ENCODE measurements at places on chromosomes 6 and 20.

DNA sequence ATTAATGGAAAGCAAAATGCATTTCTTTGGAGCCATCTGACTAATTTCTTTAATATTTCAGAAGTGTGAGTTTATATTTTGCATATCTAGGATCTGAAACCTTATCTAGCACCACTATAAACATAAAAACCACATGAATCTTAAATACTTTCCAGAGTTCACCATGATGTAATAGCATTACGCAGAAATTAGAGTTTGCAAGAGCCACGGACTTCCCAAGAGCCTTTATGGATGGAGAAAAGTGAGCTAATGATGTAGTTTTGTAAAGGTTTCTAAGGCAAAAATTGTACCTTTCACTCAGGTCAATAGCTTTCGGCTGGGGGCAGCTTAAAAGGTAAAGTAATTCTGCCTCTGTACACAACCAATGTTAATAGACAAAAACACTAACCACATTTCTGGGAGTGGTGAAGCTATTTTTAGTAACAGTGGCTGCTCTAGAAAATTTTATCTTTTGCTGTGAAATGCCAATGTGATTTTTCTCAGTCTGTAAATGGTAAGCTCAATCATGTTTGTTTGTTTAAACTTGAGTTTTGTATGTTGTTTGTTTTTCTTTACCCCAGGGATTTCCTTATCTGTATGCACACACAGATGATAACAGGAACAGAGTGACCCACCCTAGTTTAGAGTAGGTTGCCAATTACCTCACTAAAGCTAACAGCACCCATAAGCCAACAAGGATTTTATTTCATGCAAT, 80.5 kb downstream of the FILIP1 start:
- no peak for DNase-seq

DNA sequence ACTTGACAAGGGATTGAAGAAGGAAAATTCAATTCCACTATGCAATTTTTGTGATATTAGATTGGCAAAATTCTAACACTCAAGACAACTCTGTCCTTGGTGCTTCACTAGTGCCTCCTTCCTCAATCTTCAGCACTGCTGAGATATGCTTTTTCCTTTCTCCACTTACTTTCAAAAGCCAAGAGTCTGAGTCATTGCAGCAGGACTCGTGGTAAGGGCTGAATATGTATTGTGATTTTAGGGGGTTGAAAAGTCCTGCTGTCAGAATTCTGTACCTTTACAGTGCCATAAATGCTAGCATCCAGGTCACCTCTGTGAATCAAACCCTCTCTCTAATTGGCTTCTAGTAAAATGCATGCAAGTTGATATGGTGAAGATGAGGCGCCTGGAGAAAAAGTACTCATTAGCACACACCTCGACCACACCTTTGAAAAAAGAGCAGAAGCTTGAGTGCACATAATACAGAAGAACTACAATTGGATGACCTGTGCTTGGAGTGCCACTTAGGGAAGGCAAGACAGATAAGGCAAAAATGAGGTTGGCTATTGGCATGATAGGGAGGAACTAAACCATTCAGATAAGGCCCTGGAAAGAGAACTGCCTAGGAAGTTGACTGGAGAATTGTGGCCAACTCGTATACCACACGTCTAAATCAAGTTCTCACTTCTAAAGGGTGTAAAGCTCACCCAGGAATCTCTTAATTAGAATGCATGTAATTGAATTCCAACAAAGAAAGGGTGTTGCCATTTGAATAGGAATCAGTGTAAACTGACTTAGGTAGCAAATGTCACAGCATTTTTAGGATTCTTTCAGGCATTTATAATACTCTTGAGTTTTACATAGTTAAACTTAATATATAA, 43.6 kb upstream of the FAM83B start:
- DNase-seq = no peak

- no peak for DNase-seq
These were observed 473.7 kb upstream of the JARID2 start for GRCh38 chr6:14772188-14772587.

- no peak for DNase-seq
These were observed 7.3 kb downstream of the TFAP2D start for GRCh38 chr6:50720623-50721022.

DNA sequence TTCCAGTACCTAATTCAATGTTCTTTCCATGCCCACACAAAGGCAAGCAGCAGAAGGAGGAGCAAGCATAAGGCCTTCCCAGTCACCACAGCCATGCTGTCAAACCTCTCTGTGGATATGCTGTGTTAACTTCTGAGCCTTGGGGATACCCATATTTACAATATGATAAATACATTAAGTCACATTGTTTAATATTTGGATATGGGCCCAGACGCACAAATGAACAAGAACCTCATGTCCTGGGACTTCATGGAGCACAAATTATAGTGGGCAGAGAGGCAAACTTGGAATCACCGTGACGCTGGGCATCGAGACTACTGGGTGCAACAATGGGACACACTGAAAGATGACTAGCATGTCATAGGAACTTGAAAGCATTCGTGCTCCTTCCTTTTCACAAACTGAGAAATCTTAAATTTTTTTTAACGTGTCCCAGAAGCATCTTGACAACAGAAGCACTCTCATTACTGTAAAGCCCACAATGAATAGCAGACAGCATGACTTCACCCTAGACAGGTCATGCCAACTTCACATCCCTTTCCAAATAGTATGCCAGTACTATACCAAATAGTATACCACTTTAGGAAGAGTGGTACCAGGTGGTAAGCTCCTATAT, 16.0 kb downstream of the SOD2 start:
- DNase-seq = no peak

- no peak for DNase-seq
These were observed 426.8 kb downstream of the MAFB start for GRCh38 chr20:40262219-40262618.

- no peak for DNase-seq
These were observed 84.3 kb upstream of the TRAF3IP2 start for GRCh38 chr6:111689946-111690345.

DNA sequence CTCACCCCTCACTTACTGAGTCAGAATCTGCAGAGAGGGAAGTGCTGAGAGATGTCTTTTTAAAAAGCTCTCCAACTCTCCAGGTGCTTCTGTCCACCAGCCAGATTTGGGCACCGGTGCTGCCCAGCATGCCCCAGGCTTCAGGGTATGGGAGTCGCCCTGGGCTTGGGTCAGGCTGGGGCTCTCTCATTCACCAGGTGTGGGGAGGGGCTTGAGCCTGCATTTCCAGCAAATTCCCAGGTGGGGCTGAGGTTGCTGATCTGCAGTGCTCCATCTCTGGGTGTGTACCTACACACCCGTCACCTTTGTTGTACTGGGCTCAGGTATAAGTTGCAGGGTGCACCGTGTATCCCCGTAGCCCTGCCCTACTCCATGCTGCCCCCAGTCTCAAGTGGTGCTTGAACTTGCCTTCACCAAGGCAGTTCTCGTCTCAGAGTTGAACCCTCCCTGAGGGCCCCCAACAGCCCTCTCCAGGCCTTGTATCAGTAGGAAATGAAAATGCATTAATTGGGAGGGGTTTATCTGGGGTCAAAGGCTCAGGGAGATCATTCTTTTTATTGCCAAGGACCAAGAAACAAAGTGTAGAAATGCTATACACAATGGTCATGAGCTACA, 23.5 kb downstream of the PPP1R3G start:
- DNase-seq = no peak

DNA sequence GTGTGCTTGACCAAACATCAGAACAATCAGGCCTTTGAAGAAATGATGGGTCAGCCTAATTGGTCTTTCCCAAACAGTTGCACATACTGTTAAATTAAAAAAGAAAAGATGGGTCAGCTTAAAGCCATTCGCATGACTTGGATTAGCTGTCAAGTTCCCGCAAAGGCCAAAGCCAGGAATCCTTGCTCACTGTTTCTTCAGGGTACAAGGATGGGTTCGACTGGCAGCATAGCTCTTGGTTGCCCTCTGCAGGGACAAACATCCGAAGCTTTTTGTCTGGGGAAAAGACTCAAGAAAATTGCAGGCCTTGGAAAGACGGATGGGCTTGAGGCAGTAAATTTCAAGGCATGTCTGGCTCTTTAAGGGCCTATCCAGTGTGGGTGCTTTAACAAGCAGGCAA, 168.0 kb downstream of the HDGFL1 start:
- no peak for DNase-seq

DNA sequence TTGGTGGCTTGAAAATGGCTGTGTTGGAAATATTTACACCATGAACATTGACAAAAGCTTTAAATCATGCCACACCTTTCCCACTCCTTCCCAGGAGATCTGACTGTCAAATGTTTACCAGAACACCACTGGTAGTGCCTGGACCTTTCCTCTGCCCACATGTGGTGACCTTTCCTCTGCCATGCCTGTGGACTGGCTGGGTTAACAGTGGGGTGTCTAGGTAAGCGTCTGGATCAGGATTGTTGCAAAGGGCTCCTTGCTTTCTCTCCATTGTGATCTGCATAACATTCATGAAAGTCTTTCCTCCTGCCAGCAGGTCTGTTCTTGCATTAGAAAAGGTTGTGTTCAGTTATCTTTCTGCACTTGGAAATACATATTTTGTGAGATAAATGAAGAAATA, 572.7 kb downstream of the DHX35 start:
- no peak for DNase-seq

DNA sequence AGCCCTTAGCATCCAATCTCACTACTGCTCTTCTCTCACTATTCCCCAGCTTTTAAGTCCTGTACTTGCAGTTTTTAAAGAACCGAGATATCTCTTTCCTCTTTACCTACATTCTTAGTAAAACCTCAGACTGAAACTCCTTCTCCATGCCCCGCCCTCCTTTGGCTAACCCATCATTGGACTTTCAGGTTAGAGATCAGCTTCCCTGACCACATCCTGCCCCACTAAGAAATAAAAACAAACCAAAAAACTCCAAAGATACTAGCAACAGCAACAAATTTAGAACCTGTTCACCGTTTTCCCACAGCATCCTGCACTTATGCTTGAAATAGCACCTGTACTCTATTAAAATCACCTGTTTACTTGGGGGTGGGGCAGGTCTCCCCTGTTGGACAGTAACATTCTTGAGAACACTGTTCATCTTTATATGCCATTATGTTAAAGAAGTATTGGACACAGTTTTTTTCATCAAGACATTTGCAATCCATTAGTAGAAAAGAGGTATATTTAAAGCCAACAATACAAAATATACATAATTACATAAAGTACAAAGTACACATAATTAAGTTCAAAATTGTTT, 16.3 kb upstream of the SMAP1 start:
- no peak for DNase-seq

DNA sequence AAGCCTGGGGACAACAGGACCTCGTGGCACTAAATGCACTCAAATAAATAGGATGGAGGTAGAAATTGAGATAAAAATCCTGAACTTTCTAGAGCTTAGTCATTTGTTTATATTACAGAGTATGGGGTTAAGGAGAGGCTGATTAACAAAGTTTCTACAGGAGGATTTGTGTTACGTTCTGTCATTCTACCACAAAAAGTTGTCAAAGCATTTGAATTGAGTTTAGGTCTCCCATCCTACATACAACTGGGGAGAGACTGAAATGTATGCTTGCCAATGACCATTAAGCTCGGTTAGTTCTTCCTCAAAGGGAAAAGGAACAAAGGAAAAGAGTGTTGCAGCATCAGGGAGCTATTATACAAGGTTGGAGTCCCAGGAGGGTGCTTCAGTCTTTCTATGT, 597.9 kb downstream of the COL12A1 start:
- no peak for DNase-seq

GRCh38 chr20:44552950-44553908, 29.1 kb upstream of the PKIG start:
- no peak for DNase-seq

GRCh38 chr6:91094806-91095475, 508.1 kb upstream of the MAP3K7 start:
- DNase-seq = no peak

DNA sequence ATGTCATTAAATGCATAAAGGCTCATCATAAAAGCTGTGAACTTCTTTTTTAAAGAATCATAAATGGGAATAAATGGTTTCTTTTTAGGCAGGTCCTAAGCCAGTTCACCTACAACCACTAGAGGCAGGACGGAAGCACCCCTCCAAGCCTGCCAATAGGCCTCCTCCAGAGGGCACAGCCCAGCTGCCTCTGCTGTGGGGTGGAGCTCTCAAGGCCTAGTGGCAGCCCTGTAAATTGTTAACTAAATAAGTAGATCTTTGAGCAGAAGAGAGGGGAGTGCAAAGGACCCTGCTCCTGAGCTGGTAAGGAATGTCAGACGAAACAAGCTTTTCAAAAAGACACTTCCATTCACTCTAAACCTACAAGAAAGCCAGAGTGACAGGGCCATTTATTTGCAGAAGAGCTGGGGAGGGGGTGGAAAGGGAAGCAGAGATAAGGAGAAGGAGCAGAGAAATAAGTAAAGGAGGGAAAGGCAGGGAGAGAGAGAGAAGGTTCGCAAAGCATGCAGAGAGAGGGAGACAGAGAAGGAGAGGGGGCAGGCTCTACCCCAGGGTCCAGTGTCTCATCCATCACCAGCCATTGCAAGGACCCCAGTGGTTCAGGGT, 18.0 kb upstream of the MAFB start:
- no peak for DNase-seq

GRCh38 chr6:109263873-109264700, 118.2 kb downstream of the CD164 start:
- DNase-seq = no peak

GRCh38 chr6:34248198-34248726, 544 bp downstream of the SMIM29 start:
- no peak for DNase-seq

DNA sequence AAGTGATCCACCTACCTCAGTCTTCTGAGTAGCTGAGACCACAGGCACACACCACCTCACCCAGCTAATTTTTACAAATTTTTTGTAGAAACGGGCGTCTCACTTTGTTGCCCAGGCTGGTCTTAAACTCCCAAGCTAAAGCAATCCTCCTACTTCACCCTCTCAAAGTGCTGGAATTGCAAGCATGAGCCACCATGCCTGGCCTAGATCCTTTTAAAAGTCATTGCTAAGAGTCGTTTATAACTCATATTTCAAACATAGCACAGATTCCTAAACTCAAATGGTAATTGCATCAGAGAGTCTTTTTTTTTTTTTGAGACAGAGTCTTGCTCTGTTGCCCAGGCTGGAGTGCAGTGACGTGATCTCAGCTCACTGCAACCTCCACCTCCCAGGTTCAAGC, 7.7 kb upstream of the SAMHD1 start:
- no peak for DNase-seq

DNA sequence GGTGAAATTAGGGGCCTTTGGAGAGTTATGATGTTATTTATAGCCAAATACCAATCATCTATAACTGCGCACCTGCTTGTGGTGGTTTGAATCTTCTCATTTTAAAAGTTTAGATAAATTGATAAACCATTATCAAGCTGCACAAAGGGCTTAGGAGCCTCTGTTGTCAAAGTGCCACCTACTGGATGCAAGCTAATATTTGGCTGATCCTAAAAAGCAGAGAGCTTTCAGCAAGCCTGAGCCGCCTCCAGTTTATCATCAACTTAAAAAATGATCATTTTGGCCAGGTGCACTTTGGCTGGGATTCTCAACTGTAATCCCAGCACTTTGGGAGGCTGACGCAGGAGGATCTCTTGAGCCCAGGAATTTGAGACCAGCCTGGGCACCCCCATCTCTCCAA, 58.5 kb upstream of the ATXN1 start:
- DNase-seq = no peak

GRCh38 chr6:158457131-158457530, 102.8 kb upstream of the TMEM181 start:
- DNase-seq = no peak

GRCh38 chr6:17086469-17086868, 15.4 kb upstream of the STMND1 start:
- no peak for DNase-seq

- DNase-seq = no peak
These were observed 42.3 kb downstream of the DACT2 start for GRCh38 chr6:168277274-168277669.

All from stimulated activated CD4-positive, alpha-beta T cell treated with anti-CD3 and anti-CD28 coated beads, Interleukin-15, amount 100 ng/mL, for 48 hours (primary cell).